ENCODE measurements at places on chromosomes 13 and 19.

GRCh38 chr19:9768175-9769112 lies at the start of gene ZNF846:
Gene ZNF846, minus strand, starts transcription at chr19:9768738. Its CDS starts 3,788 bp downstream, at chr19:9764950.
- peak; percentile 96 for DNase-seq

- DNase-seq, result peak; percentile 38
These were observed 22.2 kb downstream of the FAM187B start for GRCh38 chr19:35206379-35206778.

GRCh38 chr19:51488491-51488890 lies 10.2 kb downstream of the CEACAM18 start:
- DNase-seq, result no peak

DNA sequence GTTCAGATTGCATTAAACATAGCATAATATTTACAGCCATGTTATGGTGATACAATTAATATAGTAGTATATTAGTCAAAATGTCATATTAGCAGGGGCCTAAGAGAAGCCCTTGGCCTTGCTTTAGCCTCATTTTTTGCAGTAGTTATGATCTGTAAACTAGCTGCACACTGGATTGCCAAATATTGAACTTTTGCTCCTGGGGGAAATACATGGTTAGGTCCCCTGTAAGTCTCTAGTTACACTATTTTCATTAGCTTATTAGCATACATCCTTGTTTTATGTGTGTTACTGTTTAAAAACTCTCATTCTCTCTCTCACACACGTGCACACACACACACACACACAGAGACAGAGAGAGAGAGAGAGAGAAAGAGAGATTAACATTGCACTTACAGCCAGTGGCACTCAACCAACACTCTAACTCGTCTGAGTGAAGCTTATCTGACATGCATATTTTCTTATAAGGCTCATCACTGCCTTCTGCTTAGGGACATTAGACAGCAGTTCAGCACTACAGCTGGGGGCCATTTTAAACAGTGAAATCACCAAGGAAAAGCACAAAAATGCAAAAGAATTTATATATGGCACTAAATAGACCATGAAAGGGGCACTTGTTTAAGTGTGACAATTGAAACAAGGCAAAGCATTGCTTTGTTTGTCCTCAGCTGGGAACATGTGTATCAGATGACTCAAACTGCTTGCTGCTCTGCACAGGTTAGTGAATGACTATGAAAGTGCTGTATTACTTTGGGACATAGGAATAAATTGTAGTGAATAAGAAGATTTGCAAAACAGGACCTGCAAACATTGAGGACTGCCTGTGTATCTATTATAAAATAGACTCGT lies 278.7 kb downstream of the GPC6 start:
- DNase-seq, result no peak

- no peak for DNase-seq
These were observed 2.7 kb downstream of the MEGF8 start for GRCh38 chr19:42328106-42328505.

GRCh38 chr13:43472980-43473379 lies 313.8 kb downstream of the ENOX1 start:
- DNase-seq, result no peak

- no peak for DNase-seq
These were observed 4.9 kb downstream of the GSX1 start for GRCh38 chr13:27797228-27797624.

All from stimulated activated CD4-positive, alpha-beta T cell treated with anti-CD3 and anti-CD28 coated beads, Interleukin-15, amount 100 ng/mL, for 24 hours (primary cell).